ENCODE measurements at places on chromosomes 5 and 9. TPM values are rescaled to one million over a fixed set of nuclear protein-coding genes. Genes with fewer than 3 reads are reported as not detected.
A peak's percentile ranks its signal among the peaks of the same experiment; 100 is the strongest.

GRCh38 chr9:121736934-121737462 is 85.6 kb downstream of the DAB2IP start:
- H3K4me1 ChIP-seq = peaks cover 56% of the 10 kb centered on the region
- H3K27ac ChIP-seq = peak overlapping the region; percentile 69
- H3K4me3 ChIP-seq = peak overlapping the region; percentile 43
- no peaks in the 10 kb centered on the region for H3K27me3 ChIP-seq

GRCh38 chr5:172945151-172945550 is 14.1 kb upstream of the RPL26L1 start:
- H3K36me3 ChIP-seq = no peaks in the 10 kb centered on the region
- H3K4me1 ChIP-seq = no peaks in the 10 kb centered on the region
- no peak overlapping the region for H3K4me3 ChIP-seq

- H3K36me3 ChIP-seq = peaks cover 11% of the 10 kb centered on the region
- H3K27ac ChIP-seq = no peak overlapping the region
- H3K4me3 ChIP-seq = no peak overlapping the region
- no peaks in the 10 kb centered on the region for H3K4me1 ChIP-seq
- H3K27me3 ChIP-seq = no peaks in the 10 kb centered on the region
These were observed 9.2 kb downstream of the UCK1 start for GRCh38 chr9:131521822-131522221.

DNA sequence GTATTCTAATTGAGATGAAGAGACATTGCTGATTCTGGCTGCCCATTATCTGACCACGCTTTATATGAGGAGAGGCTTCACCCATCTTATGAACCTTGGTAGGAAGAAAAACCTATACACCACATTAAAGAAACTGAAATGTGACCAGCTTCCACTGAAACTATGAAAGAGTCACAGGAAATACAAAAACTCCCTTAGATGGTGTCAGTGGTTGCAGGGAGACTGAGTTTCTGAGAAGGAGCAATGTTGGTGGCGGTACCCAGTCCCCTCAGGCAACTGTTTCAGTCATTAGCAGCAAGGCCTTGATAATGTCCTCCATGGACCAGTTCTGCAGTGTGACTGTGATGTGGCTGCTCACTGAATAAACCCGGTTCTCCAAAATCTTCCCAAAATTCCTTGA is 110.5 kb upstream of the FTMT start:
- H3K4me3 ChIP-seq = no peak overlapping the region
- H3K27ac ChIP-seq = no peak overlapping the region
- no peaks in the 10 kb centered on the region for H3K36me3 ChIP-seq
- no peak for DNase-seq

GRCh38 chr5:99544356-99544755 is 615.5 kb upstream of the CHD1 start:
- no peaks in the 10 kb centered on the region for H3K27me3 ChIP-seq
- H3K4me1 ChIP-seq = no peaks in the 10 kb centered on the region
- no peaks in the 10 kb centered on the region for H3K36me3 ChIP-seq
- no peak overlapping the region for H3K4me3 ChIP-seq
- no peak for DNase-seq

DNA sequence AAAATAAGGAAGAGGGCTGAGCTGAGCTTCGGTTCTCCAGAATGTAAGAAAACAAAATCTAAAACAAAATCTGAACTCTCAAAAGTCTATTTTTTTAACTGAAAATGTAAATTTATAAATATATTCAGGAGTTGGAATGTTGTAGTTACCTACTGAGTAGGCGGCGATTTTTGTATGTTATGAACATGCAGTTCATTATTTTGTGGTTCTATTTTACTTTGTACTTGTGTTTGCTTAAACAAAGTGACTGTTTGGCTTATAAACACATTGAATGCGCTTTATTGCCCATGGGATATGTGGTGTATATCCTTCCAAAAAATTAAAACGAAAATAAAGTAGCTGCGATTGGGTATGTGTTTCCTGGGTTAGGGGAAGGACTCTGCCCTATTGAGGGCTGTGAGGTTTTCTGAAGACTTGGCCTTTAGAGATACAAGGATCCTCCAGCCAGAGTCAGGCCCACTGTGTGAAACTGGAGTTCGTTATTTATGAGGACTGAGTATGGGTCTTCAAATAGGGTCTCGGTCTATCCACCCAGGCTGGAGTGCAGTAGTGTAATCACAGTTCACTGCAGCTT is 3.8 kb downstream of the EGR1 start:
- no peak overlapping the region for H3K4me3 ChIP-seq
- H3K27me3 ChIP-seq = no peaks in the 10 kb centered on the region
- peak; percentile 78 for DNase-seq

GRCh38 chr5:75843319-75843718 is 126.1 kb upstream of the POC5 start:
- no peak for DNase-seq
- no peak overlapping the region for H3K27ac ChIP-seq
- no peak overlapping the region for H3K4me3 ChIP-seq
- H3K36me3 ChIP-seq = no peaks in the 10 kb centered on the region
- H3K4me1 ChIP-seq = no peaks in the 10 kb centered on the region

GRCh38 chr9:137316012-137316981 is 14.2 kb upstream of the NRARP start:
- H3K27me3 ChIP-seq = no peaks in the 10 kb centered on the region
- DNase-seq = no peak
- peak overlapping the region; percentile 55 for H3K27ac ChIP-seq

- no peaks in the 10 kb centered on the region for H3K27me3 ChIP-seq
- DNase-seq = peak; percentile 4
These were observed 201.9 kb downstream of the ZNF608 start for GRCh38 chr5:124544366-124545055.

- no peak for DNase-seq
- no peak overlapping the region for H3K27ac ChIP-seq
- H3K4me1 ChIP-seq = no peaks in the 10 kb centered on the region
- no peaks in the 10 kb centered on the region for H3K27me3 ChIP-seq
These were observed 12.6 kb upstream of the SLC12A7 start for GRCh38 chr5:1124205-1125029.

DNA sequence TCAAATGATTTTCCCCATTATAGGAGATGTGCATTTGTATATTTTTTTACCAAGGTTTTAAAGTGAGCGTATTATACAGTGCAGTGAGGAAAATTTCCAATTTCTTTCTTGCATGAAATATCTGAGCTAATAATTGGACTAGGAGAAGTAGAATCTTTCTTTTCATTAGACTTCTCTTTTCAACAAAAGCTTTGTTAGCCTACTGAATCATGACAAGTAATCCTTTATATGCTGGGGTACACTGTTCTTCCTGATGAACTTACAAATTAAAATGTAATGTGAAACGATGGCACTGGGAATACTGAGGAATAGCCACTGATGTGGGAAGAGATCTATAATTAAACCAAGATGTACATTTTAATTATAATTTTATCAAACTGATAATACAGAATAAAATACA is 829.6 kb downstream of the PTPRD start:
- H3K27ac ChIP-seq = no peak overlapping the region
- H3K4me1 ChIP-seq = no peaks in the 10 kb centered on the region
- no peak for DNase-seq
- no peaks in the 10 kb centered on the region for H3K27me3 ChIP-seq

- DNase-seq = peak; percentile 61
- no peaks in the 10 kb centered on the region for H3K36me3 ChIP-seq
- H3K27me3 ChIP-seq = no peaks in the 10 kb centered on the region
- H3K4me3 ChIP-seq = no peak overlapping the region
- H3K27ac ChIP-seq = no peak overlapping the region
These were observed 5.4 kb upstream of the HBEGF start for GRCh38 chr5:140351609-140352334.

DNA sequence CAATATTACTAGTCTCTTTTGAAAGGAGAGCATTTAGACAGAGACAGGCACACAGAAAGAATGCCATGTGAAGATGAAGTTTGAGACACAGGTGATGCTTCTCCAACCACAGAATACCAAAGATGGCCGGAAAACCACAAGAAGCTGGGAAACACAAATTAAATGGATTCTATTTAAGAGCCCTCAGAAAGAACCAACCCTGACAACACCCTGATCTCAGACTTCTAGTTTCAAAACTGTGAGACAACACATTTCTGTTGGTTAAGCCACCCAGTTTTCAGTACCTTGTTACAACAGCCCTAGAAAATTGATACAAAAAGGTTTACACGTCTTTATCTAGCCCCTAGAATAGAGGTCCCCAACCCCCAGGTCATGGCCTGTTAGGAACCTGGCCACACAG is 79.8 kb upstream of the CCNG1 start:
- H3K4me1 ChIP-seq = no peaks in the 10 kb centered on the region
- no peaks in the 10 kb centered on the region for H3K27me3 ChIP-seq
- H3K36me3 ChIP-seq = no peaks in the 10 kb centered on the region
- DNase-seq = no peak
- H3K27ac ChIP-seq = no peak overlapping the region

DNA sequence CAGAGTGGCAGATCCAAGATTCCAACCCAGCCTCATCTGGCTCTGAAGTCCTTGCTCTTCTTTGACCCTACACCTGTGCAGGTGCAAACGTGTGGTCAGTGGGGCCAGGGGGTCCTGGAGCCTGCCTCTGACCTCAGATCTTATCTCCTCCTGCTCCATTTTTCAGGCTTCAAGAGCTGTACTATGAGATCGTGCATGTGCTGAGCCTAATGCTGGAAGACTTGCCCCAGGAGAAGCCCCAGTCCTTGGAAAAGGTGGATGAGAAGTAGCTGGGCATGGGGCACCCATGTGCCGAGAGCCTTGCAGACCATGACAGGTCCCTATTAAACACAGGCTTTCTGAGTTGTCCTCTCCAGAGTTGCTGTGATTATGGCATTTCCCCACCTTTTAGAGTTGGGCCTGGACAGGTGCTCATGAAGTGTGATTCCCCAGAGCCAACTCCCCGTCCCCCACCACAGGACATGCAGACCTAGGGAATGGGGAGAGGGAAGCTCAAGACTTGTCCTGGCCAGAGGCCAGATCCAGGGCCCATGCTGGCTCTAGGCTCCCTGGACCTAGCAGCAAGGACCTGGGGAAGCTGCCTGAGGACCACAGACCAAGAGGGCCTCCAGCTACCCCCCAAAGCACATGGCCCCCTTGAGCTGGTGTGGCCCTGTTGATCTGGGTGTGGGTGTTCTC is 22.5 kb downstream of the PITX1 start:
- DNase-seq = no peak
- H3K4me1 ChIP-seq = no peaks in the 10 kb centered on the region
- H3K27me3 ChIP-seq = no peaks in the 10 kb centered on the region
- H3K4me3 ChIP-seq = no peak overlapping the region
- no peak overlapping the region for H3K27ac ChIP-seq
- no peaks in the 10 kb centered on the region for H3K36me3 ChIP-seq

- H3K27ac ChIP-seq = no peak overlapping the region
- H3K4me1 ChIP-seq = no peaks in the 10 kb centered on the region
- no peak overlapping the region for H3K4me3 ChIP-seq
These were observed 8.6 kb downstream of the TGFBR1 start for GRCh38 chr9:99113414-99114048.

- no peaks in the 10 kb centered on the region for H3K36me3 ChIP-seq
- H3K27me3 ChIP-seq = no peaks in the 10 kb centered on the region
- no peak for DNase-seq
These were observed 92.8 kb downstream of the GABRG2 start for GRCh38 chr5:162160401-162160800.

DNA sequence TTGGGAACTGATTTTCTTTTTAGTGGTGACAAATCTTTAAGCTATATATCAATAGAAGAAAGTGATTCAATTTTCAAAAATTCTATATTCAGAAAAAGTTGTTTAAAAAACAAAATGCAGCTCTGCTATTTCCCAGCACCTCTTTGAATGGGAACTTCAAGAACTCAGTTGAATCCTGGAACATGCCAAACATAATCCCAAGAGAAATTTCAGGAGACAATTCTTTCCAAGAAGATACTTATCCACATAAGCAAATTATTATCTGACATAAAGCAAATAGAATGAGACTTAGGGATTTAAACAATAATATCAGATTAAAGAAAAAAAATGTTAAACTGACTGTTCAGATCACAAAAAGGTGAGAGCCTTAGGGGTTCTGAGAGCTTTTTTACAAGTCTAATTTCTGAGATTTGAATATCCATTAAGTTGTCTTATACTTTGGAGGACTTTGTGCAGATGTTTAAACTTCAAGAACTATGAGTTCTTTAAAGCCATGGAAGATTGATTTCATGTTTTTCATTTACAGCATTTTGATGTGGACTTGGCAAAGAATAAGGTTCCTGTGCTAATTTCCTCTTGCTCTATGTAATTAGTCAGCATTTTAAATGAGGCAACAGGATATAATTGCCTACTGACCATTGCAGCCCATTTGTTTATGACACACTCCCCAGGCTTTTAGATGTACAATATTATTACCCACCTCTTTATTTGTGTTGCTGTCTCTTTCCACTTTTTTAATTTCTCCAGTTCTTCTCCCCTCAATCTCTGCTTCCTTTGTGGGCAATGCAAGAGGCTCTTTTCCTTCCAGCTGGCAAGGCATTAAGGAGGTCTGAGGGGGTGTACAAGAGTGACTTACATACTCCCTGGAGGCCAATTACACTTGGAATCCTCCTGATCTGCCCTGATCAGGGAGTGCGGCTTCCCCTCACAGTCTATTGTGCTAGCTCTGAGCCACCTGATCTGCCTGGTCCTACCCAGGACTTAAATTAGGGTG is 419.1 kb downstream of the NR2F1-AS1 start:
- H3K4me1 ChIP-seq = peaks cover 74% of the 10 kb centered on the region
- peak overlapping the region; percentile 95 for H3K27ac ChIP-seq
- H3K27me3 ChIP-seq = no peaks in the 10 kb centered on the region
- peak overlapping the region; percentile 20 for H3K4me3 ChIP-seq
- no peaks in the 10 kb centered on the region for H3K36me3 ChIP-seq

DNA sequence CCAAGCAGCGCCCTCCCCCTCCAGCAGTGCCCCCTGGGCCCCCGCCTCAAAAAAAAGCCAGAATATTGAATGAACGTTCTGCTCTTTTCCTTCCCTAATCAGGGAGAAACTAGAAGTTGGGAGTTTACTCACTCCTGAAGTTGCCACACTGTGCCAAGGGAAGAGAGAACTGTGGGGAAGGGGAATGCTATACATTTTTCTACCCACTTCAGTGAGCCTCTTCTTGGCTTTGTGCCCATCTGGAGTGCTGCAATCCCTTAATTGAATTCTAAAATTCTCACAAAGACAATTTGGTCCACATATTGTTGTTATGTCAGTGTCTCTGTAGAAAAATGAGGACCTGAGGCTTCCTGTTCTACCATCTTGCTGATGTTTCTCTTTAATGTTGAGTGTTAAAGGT is 443.7 kb downstream of the DIRAS2 start:
- no peak for DNase-seq
- H3K27me3 ChIP-seq = peaks cover 19% of the 10 kb centered on the region
- no peaks in the 10 kb centered on the region for H3K36me3 ChIP-seq
- H3K4me3 ChIP-seq = no peak overlapping the region
- no peaks in the 10 kb centered on the region for H3K4me1 ChIP-seq
- no peak overlapping the region for H3K27ac ChIP-seq

- H3K4me3 ChIP-seq = no peak overlapping the region
- H3K36me3 ChIP-seq = no peaks in the 10 kb centered on the region
- H3K27ac ChIP-seq = no peak overlapping the region
- peaks cover 9% of the 10 kb centered on the region for H3K4me1 ChIP-seq
- no peak for DNase-seq
These were observed 14.0 kb downstream of the GGTA1 start for GRCh38 chr9:121485623-121486022.

GRCh38 chr5:109516390-109516789 is 106.6 kb upstream of the PJA2 start:
- no peak for DNase-seq
- H3K27me3 ChIP-seq = no peaks in the 10 kb centered on the region
- H3K4me3 ChIP-seq = no peak overlapping the region
- no peaks in the 10 kb centered on the region for H3K4me1 ChIP-seq
- H3K27ac ChIP-seq = no peak overlapping the region
- H3K36me3 ChIP-seq = no peaks in the 10 kb centered on the region

- no peak overlapping the region for H3K4me3 ChIP-seq
- H3K4me1 ChIP-seq = peaks cover 22% of the 10 kb centered on the region
- DNase-seq = no peak
- no peaks in the 10 kb centered on the region for H3K27me3 ChIP-seq
- H3K27ac ChIP-seq = no peak overlapping the region
These were observed 3.9 kb upstream of the NEURL1B start for GRCh38 chr5:172637110-172637580.

Gene CDH9
- not detected for total RNA-seq

Gene IFNB1
- total RNA-seq = not detected

Gene EIF4E1B
- total RNA-seq = 0.07 TPM

Gene ACTBL2
- 0.07 TPM for total RNA-seq
